ENCODE measurements at places on chromosomes 16 and 17.

GRCh38 chr17:32461498-32461852 is 17.2 kb downstream of the PSMD11 start:
- no peak for DNase-seq

GRCh38 chr16:10501016-10501607 is 79.3 kb downstream of the EMP2 start:
- DNase-seq: no peak

GRCh38 chr16:83681381-83681956 is 126.3 kb upstream of the HSBP1 start:
- no peak for DNase-seq

GRCh38 chr17:50279181-50279526 is 4.9 kb downstream of the TMEM92 start:
- DNase-seq: no peak

- no peak for DNase-seq
These were observed 49.4 kb downstream of the IQCK start for GRCh38 chr16:19767497-19767896.

GRCh38 chr16:1906055-1906845 is 12.0 kb downstream of the HS3ST6 start:
- no peak for DNase-seq

Measured in stimulated activated CD8-positive, alpha-beta memory T cell treated with anti-CD3 and anti-CD28 coated beads, Interleukin-12 subunit alpha, Interleukin-12 subunit beta, amount 100 ng/mL, for 1 hour (primary cell).